Foreskin fibroblast (primary cell): ENCODE measurements at places on chromosomes 5 and 9.

GRCh38 chr9:86022687-86023266, 76.6 kb downstream of the GOLM1 start:
- DNase-seq = no peak

DNA sequence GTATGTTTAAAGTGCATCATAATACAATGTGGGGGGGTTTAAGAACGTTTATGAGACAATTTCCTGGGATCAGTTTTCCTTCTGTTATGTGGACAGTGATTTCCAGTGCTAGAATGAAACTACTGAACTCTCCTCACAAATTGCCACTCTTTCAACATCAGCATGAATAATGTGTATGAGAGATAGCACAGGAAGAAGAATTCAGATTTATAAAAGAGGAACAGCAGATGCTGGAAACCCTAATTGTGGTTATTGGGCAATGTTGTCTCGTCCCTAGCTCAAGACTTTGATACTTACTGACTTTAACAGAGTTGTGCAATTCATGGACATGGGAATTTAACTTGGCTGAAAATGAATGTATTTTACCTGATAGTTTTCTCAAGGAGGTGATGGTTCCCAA, 410.8 kb upstream of the MEF2C start:
- peak; percentile 66 for DNase-seq

- peak; percentile 47 for DNase-seq
These were observed 167.7 kb downstream of the CCDC192 start for GRCh38 chr5:127870914-127871313.

DNA sequence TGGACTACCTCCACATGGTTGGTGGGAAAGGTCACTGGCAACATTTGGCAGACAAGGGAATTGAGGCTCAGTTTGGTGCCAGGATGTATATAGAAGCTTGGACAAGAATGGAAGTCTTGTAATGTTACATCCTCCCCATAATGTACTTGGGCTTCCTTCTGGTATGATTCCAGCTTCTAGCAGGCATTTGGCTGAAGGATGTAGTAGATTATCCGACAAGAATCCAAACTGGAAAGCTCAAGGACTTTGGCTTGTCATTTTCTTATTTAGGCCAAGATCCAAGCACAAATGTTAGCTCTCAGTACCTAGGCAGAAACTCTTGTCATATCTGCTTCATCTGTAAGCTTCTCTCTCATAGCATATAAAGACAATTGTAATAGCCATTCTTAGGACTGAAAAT, 209.1 kb downstream of the MAPKAP1 start:
- no peak for DNase-seq

GRCh38 chr9:128637656-128638055, 19.0 kb downstream of the DYNC2I2 start:
- DNase-seq = peak; percentile 64

GRCh38 chr5:126015235-126016181, 407.7 kb upstream of the GRAMD2B start:
- peak; percentile 31 for DNase-seq
